ENCODE measurements at places on chromosomes 7 and 10. TPM values are rescaled to one million over a fixed set of nuclear protein-coding genes. Genes with fewer than 3 reads are reported as not detected.

DNA sequence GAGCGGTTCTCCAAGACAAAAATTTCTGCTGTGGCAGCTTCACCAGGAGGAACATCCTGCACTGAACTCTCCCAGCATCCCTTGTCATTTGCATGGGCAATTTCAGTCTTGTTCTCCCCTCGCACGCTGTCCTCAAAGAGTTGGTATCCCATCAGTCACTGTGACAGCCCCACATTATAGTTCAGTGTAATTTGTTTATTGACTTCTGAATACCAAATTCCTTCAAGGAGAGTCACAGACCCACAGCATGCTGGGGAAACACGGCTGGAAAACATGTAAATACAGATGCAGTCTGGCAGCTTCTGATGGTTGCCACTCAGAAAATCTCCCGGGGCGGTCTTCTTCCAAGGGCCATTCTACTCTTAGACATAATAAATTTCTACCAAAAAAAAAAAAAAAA, 151.0 kb upstream of the NEBL start:
- no peak overlapping the region for H3K27ac ChIP-seq
- no peaks in the 10 kb centered on the region for H3K36me3 ChIP-seq
- no peak for DNase-seq

GRCh38 chr7:131905471-131905973, 349.1 kb upstream of the PODXL start:
- no peaks in the 10 kb centered on the region for H3K4me1 ChIP-seq
- H3K27me3 ChIP-seq: peaks cover 21% of the 10 kb centered on the region
- no peaks in the 10 kb centered on the region for H3K36me3 ChIP-seq
- H3K4me3 ChIP-seq: no peak overlapping the region

- no peak overlapping the region for H3K4me3 ChIP-seq
- H3K4me1 ChIP-seq: no peaks in the 10 kb centered on the region
- no peaks in the 10 kb centered on the region for H3K36me3 ChIP-seq
- DNase-seq: no peak
- no peaks in the 10 kb centered on the region for H3K27me3 ChIP-seq
Observed at GRCh38 chr7:121961089-121961867, 88.3 kb downstream of the PTPRZ1 start.

DNA sequence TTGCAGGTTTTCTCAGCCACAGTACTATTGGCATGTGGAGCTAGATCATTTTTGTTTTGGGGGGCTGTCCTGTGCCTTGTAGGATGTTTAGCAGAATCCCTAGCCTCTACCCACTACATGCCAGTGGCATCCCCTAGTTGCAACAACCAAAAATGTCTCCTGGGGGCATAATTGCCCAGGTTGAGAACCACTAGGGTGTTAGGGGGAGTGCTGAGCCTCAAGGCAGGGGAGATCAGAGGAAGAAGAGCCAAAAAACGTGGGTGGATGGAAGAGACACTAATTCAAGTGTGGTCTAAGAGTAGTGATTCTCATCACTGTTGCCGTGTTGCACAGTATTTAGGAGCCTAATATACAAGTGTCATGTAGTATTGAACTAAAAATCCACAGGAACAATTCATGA, 31.7 kb upstream of the CCNY start:
- H3K4me1 ChIP-seq: peaks cover 6% of the 10 kb centered on the region
- H3K27ac ChIP-seq: no peak overlapping the region

GRCh38 chr10:116947841-116948529, 57.0 kb downstream of the SHTN1 start:
- H3K27ac ChIP-seq: no peak overlapping the region
- no peak for DNase-seq
- H3K4me1 ChIP-seq: no peaks in the 10 kb centered on the region
- no peaks in the 10 kb centered on the region for H3K36me3 ChIP-seq

DNA sequence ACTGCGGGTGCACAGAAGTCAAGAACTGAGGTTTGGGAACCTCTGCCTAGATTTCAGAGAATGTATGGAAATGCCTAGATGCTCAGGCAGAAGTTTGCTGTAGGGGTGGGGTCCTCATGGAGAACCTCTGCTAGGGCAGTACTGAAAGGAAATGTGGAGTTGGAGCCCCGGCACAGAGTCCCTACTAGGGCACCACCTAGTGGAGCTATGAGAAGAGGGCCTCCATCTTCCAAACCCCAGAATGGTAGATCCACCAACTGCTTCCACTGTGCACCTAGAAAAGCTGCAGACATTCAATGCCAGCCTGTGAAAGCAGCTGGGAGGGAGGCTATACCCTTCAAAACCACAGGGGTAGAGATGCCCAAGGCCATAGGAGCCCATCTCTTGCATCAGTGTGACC, 1336.0 kb upstream of the CELF2 start:
- H3K4me1 ChIP-seq: no peaks in the 10 kb centered on the region
- no peaks in the 10 kb centered on the region for H3K36me3 ChIP-seq
- H3K27me3 ChIP-seq: no peaks in the 10 kb centered on the region
- no peak overlapping the region for H3K27ac ChIP-seq

DNA sequence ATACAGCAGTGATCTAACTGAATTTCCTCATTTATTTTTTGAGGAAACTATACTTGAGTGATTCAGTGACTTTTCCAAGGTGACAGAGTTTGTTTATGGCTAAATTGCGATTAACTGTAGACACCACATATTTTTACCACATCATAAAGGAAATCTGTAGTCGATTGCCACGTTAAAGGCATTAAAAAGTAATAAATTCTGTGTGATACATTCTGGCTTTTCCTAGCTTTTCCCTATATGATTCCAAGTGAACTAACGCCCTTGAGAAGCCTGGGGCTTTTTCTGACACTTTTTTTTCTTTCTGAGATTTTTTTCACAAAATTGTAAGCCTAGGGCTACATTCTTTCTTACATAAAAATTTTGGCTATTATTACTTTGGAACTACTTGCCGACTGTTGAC, 266.9 kb downstream of the BICC1 start:
- no peaks in the 10 kb centered on the region for H3K4me1 ChIP-seq
- no peaks in the 10 kb centered on the region for H3K36me3 ChIP-seq
- H3K27ac ChIP-seq: no peak overlapping the region
- H3K27me3 ChIP-seq: no peaks in the 10 kb centered on the region

DNA sequence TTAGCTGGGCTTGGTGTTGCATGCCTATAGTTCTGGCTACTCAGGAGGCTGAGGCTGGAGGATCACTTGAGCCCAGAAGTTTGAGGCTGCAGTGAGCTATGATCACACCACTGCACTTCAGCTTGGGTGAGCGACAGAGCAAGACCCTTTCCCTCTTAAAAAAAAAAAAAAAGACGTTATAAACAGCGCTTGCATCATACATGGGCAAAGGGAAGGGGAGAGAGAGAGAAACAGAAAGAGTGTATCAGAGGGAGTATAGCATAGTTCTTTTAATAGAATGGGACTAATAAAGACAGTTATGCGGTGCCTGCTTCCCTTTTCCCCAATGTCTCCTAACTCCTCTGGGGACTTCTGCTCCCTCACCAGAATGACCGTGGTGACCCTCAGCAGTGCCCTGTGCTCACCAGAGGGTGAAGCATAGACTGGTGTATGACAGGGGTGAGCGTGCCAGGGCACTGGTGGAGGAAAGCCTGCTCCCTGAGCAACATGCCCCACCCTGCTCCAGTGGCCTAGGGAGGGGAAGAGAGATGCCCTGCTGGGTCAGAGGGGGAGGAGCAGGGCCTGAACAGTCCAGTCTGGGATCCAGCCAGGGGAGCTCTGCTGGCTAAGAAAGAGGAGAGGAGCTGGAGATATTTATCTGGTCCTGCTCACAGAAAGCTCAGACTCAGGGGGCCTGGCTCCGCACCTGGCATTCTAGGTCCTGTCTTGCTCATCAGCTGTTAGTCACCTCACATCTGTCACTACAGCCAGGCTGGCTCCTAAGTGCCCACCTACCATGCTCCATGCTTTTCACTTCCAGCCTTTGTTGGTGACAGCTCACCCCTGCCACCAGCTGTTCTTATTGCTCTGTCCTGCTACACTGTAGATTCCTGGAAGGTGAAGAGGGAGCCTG, 2.2 kb downstream of the PDZD7 start:
- H3K27ac ChIP-seq: no peak overlapping the region
- peaks cover 5% of the 10 kb centered on the region for H3K36me3 ChIP-seq
- peaks cover 12% of the 10 kb centered on the region for H3K4me1 ChIP-seq
- H3K4me3 ChIP-seq: no peak overlapping the region

DNA sequence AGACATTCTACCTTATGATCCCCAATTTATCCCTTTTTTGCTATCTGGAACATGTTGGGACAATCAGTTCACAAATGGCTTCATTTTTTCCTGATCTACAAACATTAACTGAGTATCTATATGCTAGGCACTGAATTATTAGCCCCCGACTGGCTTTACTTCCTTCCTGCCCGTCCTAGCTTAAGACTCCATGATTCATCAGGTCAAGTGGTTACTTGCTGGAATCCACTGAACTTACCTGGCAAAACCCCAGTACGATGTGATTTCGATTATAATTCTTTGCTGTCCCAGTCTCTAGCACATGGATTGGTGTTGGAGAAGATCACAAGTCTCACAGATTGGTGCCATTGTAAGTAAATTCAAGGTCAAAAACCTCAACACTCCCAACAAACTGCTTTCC, 77.1 kb downstream of the ORC5 start:
- no peak overlapping the region for H3K27ac ChIP-seq
- H3K27me3 ChIP-seq: no peaks in the 10 kb centered on the region
- no peak for DNase-seq
- peaks cover 2% of the 10 kb centered on the region for H3K4me1 ChIP-seq

DNA sequence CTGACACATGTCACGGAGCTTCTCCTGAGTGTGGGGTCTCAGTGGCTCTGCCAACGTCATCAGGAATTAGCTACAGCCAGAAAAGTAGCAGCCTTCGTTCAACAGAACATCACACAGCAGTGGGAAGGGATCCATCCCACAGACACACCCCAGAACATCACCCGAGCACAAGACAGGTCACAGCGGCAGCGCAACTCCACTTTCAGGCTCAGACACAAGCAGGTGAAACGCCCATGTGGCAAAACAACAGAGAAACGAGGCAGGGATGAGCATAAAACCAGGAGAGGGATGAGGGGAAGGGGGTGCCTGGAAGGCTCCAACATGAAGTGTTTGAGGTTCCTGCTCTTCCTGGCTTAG, 44.8 kb downstream of the CAMK2B start:
- no peaks in the 10 kb centered on the region for H3K4me1 ChIP-seq
- H3K36me3 ChIP-seq: no peaks in the 10 kb centered on the region
- no peak overlapping the region for H3K27ac ChIP-seq
- H3K4me3 ChIP-seq: no peak overlapping the region
- DNase-seq: no peak

DNA sequence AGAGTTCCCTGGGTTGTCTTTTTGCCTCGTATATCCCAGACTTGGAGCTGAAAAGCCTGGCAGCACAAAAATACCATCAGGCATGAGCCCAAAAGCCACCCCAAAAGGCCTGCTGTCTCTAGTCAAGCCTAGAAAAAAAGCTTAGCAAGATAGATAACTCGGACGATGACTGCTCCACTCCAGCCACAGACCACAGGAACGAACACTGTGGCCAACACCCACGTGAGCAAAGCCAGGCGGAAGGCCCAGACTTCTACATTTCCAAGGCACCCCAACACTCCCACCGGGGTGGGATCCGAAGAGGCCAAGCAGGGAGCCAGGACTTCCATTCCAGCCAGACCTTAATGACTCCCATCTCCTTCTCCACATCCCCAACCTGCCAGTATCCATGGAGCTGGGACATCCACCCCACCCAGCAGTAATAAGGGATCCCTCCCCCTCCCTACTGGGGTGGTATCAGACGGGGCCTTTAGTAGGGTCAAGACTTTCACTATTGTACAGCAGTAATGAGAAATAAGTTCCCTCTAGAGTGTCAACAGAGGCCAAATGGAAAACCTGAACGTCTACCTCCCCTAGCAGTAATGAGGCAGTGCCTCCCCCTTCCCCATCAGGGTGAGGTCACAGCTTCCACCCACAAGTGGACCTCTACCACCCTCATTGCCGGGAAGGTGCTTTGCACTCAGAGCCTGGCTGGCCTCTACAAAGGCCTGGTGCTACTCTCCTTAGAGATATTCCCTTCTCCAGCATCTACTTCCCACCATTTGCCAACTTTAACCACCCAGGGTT, 23.0 kb downstream of the PRLHR start:
- no peak overlapping the region for H3K27ac ChIP-seq
- H3K36me3 ChIP-seq: no peaks in the 10 kb centered on the region
- H3K4me1 ChIP-seq: peaks cover 3% of the 10 kb centered on the region
- H3K27me3 ChIP-seq: peaks cover 6% of the 10 kb centered on the region
- DNase-seq: no peak
- H3K4me3 ChIP-seq: no peak overlapping the region

GRCh38 chr10:88281592-88282347, 301.3 kb downstream of the RNLS start:
- no peak overlapping the region for H3K4me3 ChIP-seq
- no peak overlapping the region for H3K27ac ChIP-seq

DNA sequence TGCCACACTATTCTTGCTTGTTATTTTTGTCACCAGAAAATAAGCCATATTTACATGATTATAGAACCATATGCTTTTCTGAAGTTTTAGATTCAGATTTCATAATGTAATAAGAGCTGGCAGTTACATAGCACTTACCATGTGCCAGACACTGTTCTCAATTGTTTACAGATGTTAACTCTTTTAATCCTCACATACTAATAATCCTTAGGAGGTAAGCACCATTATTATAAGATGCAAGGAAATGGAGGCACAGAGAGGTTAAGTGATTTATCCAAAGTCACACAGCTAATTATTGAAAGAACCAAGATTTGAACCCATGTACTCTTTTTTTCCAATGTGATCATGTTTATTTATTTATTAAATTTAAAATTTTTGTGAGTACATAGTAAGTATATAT, 57.2 kb downstream of the CREB5 start:
- H3K36me3 ChIP-seq: no peaks in the 10 kb centered on the region
- H3K27me3 ChIP-seq: no peaks in the 10 kb centered on the region
- no peak for DNase-seq
- H3K4me1 ChIP-seq: no peaks in the 10 kb centered on the region

- H3K36me3 ChIP-seq: no peaks in the 10 kb centered on the region
- no peak for DNase-seq
- H3K27ac ChIP-seq: no peak overlapping the region
- no peaks in the 10 kb centered on the region for H3K4me1 ChIP-seq
- H3K27me3 ChIP-seq: no peaks in the 10 kb centered on the region
Observed at GRCh38 chr7:81902536-81902935, 132.7 kb upstream of the HGF start.

Gene COL1A2
- 1.4 TPM for total RNA-seq

DNA sequence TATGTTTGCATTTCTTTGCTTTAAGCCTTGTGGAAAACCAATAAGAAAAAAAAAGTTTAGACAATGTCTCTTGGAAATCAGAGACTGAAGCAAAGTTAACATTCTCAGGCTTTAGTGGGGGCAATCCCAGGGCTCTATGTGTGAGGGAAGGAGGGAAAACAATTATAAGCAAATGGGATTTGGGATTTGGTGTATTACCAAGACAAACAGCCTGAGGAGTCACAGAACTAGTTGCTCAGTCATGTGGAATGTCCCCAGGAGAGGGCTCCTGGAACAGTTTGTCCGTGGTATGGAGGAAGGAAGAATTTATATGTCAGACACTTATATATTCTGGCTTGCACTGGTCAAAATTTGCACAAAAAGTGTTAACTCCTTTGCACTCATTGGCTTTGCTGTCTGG, 562.9 kb upstream of the TPK1 start:
- H3K27me3 ChIP-seq: no peaks in the 10 kb centered on the region
- no peak overlapping the region for H3K27ac ChIP-seq
- DNase-seq: no peak
- no peaks in the 10 kb centered on the region for H3K4me1 ChIP-seq
- H3K4me3 ChIP-seq: no peak overlapping the region

- peaks cover 3% of the 10 kb centered on the region for H3K36me3 ChIP-seq
- H3K27me3 ChIP-seq: peaks cover 46% of the 10 kb centered on the region
- H3K27ac ChIP-seq: no peak overlapping the region
- H3K4me3 ChIP-seq: no peak overlapping the region
Observed at GRCh38 chr7:155495440-155496248, 37.7 kb downstream of the EN2 start.
